ENCODE measurements at places on chromosomes 11 and 22. TPM values are rescaled to one million over a fixed set of nuclear protein-coding genes. Genes with fewer than 3 reads are reported as not detected.

The CTR9 gene
- total RNA-seq: 25.6 TPM

The OR8A1 gene
- total RNA-seq: not detected

The SMIM38 gene
- total RNA-seq: 0.09 TPM

The TAF10 gene
- 50.7 TPM for total RNA-seq

The MAPK11 gene
- 22.9 TPM for total RNA-seq

The OLFML1 gene
- total RNA-seq: 0.09 TPM

The MS4A2 gene
- not detected for total RNA-seq

The CENPM gene
- 22.0 TPM for total RNA-seq

The APOC3 gene
- total RNA-seq: not detected
